ENCODE measurements at places on chromosomes 13 and 19.

- DNase-seq = no peak
These were observed 1.7 kb downstream of the INTS6 start for GRCh38 chr13:51451134-51451466.

- no peak for DNase-seq
These were observed 195.6 kb upstream of the DACH1 start for GRCh38 chr13:72062566-72062965.

DNA sequence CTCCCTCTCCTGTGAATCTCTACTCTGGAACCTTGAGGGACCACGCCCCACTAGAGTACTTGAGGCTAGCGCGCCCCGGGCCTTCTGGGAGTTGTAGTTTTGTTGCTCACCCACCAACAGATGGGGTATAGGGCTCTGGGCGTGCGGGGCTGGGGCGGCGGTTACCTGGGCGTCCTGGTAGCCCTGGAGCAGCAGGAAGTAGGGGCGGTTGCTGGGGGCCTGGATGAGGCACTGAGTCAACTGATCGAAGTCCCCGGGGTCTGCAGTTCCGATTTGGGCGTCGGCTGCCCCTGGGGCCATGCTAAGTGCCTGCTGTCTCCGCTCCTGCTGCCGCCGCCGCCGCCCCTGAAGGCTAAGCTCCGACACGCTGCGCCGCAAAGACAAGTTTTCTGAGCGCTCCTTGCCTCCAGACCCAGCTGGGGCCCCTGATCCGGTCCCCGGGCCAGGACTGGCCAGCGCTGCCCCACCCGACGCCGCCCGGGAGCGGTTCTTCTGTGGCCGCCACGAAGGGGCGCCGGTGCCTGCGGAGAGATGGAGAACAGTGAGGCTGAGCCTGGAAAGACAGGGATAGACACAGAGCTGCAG lies 5.3 kb downstream of the RASIP1 start:
- DNase-seq = no peak

DNA sequence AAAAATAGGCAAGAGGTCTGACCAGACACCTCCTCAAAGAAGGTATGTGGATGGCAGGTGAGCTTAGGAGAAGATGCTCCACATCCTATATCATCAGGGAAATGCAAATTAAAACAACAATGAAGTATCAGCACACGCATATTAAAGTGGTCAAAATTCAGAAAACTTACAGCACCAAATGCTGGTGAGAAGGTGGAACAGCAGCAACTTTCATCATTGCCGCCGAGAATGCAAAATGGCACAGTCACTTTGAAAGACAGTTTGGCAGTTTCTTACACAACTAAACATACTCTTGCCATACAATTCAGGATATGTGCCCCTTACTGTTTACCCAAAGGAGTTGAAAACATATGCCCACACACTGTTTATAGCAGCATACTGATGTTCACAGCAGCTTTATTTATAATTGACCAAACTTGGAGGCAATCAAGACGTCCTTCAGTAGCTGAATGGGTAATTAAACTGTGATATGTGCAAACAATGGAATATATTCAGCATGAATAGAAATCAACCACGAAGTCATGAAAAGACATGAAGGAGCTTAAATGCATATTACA lies 22.5 kb downstream of the OR10H4 start:
- no peak for DNase-seq

DNA sequence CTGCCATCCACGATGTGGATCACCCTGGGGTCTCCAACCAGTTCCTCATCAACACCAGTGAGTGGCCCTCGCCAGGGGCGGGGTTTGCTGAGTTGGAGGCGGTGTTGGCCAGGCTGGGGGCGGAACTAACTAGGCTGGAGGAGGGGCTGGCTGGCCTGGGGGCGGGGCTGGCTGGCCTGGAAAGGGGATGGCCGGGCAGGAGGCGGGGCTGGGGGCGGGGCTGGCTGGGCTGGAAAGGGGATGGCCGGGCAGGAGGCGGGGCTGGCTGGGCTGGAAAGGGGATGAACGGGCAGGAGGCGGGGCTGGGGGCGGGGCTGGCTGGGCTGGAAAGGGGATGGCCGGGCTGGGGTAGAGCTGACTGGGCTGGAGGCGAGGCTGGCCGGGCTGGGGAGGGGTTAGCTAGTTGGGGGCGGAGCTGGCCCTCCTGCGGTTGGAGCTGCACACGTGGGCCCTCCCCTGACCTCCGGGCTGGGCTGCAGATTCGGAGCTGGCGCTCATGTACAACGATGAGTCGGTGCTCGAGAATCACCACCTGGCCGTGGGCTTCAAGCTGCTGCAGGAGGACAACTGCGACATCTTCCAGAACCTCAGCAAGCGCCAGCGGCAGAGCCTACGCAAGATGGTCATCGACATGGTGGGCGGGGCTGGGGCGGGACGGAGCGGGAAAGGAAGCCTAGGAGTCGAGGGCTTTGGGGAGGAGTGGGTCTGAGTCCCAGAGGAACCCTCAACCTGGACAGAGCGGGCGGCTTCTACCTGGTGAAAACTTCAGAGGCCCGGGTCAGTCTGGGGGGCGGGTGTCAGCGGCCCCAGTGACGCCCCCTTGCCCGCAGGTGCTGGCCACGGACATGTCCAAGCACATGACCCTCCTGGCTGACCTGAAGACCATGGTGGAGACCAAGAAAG lies 41.0 kb downstream of the PDE4A start:
- DNase-seq = no peak

GRCh38 chr13:33052506-33053280 lies 36.5 kb downstream of the KL start:
- no peak for DNase-seq

GRCh38 chr13:30857636-30858035 lies 48.4 kb upstream of the MEDAG start:
- no peak for DNase-seq

GRCh38 chr19:29171525-29171924 lies 41.4 kb downstream of the UQCRFS1 start:
- DNase-seq = no peak

DNA sequence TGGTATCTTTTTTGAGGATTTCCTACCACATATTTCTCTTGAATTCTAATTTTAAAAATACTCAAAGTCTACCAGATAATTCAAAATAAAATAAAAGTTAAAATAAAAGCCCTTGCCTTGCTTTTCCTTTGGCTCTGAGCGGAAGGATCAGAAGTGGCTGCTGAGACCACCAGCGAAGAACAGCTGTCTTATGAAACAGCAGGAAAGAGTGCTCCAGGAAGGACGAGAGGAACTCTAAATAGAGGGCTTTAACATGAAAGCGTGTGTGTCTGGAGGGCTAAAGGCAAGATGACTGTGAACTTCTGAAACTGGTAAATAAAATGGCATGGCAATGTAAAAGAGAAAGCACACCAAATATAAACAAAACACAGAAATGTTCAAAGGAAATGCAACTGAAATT lies 521.5 kb upstream of the SPRY2 start:
- no peak for DNase-seq

- no peak for DNase-seq
These were observed 62.9 kb downstream of the ZC3H13 start for GRCh38 chr13:45989607-45990006.

DNA sequence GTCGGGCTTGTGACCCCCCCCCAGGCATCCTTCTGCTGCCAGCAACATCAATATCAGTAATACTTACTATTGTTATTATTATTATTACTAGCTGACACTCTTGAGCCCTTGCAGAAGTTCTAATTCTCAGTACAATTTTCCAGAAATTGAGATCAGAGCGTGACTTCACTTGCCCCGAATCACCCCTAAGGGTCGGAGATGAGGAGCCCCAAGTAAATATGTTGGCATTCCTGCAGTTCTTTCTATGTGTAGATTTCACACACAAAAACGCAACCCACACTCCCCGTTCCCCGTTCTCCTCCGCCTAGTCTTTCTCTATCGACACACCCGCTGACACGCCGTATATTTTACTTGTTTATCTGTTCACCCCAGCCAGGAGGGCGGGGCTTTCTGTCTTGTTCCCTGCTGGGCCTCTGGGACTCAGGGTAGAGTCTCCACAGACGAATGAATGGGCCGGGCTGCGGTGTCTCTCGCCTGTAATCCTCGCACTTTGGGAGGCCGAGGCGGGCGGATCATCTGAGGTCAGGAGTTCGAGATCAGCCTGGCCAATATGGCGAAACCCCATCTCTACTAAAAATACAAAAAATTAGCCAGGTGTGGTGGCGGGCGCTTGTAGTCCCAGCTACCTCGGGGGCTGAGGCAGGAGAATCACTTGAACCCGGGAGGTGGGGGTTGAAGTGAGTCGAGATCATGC lies 14.7 kb downstream of the TLE5 start:
- peak; percentile 61 for DNase-seq

DNA sequence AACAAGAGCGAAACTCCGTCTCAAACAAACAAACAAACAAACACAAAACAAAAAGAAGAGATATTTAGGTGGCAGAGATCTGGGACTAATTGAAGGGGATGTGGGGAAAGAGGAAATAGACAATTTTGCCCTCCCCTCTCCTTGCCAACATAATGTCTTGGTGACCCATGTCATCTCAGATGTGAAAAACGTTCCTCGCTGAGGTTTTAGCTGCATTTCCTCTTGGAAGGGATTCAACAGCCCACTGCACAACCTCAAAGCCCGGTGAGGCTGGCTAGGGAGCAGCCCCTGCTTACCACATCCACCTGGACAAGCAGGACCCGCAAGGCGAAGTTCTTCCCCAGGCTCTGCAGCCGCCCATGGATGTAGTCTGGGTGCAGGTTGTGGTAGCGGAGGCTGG lies 4.9 kb downstream of the ERCC1 start:
- DNase-seq = no peak

DNA sequence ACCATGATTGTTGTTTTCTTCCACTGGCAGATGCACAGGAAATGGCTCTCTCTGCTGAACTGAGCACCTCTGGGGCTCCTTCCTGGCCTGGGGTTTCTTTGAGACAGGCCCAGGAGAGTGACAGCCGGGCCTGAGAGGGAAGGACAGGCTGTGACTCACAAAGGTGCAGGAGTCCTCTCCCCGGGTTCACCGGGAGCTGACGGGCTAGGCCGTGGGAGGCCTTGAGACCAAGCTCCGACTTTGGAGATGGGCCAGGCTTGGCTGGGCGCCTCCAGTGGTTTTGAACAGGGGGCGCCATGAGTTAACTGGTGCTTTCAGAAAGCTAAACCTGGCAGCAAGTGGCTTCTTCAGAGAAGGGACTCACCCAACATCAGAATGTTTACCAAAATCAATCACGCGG lies 143.4 kb downstream of the URI1 start:
- DNase-seq = no peak

DNA sequence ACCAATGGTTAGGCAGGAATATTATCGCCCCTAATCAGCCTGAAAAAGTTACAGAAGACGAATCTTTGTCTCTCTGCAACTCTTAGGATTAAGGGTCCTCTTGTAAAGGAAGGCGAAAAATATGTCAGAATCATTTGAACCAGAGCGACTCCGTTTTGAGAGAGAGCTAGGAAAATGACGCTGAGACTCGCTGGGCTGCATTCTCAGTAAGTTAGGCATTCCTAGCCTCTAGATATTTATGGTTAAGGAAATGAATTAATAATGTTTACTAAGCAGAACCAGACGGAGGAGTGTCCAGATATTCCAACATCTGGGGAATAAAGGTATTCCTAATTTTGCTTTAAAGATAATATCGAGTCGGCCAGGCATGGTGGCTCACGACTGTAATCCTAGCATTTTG lies 755 bp upstream of the ZNF726 start:
- no peak for DNase-seq

DNA sequence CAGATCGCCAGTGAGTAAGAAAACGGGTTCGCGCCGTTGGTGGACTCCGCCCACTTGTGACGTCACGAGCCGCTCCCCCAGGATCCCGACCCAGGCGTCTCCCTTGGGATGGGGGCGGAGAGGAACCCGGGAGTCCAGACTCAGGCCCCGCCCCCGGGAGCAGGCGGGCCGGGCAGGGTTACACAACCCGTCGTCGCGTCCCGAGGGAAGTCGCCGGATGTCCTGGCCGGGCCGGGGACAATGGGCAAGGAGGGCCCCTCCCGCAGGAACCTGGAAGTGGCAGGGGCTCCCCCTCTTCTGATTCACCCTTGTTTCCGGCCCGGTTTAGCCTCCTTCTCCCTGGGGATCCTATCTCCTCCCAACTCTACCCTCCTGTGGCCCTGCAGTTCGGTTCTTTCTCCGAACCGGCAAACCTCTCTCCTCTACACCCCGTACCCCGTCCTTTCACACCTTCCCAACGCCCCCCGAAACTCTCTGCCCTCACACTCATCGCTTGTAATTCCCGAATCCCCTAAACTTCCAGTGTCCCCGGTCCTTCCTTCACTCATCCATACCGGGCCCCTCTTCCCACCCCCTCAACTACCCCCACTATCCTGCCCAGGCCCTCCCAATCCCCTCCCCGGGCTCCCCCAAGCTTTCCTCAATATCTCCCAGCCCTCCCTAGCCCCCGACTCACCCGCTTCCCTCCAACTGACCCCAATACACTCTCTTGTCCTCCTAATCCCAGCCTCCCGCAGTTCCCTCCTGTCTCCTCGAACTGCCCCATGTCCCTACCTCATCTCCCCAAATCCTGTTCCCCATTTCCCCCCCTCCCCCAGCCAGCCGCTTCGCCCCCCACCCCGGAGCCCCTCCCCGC lies 20.0 kb upstream of the ERCC1 start:
- no peak for DNase-seq

GRCh38 chr13:76132532-76132931 lies 496.4 kb downstream of the LMO7 start:
- no peak for DNase-seq

DNA sequence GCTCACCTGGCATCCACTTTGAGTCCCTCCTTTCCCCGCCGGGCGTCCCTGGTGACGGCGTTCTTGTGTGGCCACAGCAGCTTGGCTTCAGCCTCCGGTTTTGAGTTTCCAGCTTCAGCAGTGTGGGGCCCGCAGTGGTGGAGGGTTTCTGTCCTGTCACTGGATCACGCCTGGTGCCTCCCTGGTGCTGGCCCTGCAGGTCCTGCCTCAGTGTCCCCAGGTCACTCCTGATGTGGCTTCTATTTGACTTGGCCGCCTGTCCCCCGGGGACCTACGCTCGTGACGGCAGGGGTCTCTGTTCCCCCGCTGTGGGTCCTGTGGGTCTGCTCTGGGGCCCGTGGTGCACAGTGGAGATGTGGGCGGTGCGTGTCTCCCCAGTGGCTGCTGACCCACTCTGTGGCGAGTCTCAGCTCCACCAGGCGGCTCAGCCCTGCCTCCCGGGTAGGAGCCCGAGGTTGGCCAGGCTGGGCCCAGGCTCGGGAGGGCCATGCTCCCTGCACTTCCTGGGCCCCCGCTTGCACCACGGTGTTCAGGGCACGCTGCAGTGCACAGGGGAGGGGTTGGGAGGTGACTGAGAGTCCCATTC lies 1.9 kb downstream of the ATP4B start:
- DNase-seq = no peak

GRCh38 chr13:71285700-71286099 lies 581.3 kb downstream of the DACH1 start:
- DNase-seq = no peak

DNA sequence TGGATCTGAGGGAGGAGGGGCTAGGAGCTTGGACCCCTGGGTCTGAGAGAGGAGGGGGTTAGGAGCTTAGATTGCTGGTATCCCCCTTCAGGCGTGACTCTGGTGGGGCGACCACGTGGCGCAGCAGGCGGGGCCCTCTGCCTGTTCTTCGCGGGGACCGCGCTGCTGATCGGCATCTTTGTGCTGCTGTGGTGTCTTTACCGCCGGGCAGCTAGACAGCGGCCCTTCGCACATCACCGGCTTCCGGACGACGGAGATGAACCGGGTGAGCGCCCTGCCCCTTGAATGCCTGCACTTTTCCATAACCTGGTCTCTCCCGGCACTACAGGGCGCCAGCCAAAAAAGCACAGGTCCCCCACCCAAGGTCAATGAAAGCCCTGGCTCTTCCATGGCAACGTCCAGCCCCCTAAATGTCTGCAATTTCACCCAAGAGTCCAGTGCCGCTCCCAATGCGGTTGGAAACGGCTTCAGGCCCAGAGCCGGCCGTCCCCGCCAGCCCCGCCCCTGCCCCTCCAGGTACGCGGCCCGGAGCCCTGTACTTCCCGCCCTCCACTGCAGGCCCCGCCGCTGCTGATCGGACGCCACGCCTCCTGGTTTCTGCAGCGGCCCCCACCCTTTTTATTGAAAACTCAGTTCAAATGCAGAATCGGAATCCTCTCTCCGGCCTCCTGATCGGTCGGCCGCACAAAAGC lies 2.8 kb downstream of the GFY start:
- no peak for DNase-seq

Data from NCI-H2081 treated with DMSO at 0.1 percent for 48 hours (cell line).